Activated CD8-positive, alpha-beta T cell treated with anti-CD3 and anti-CD28 coated beads for 36 hours (primary cell): ENCODE measurements at places on chromosomes 4 and X. TPM values are rescaled to one million over a fixed set of nuclear protein-coding genes. Genes with fewer than 3 reads are reported as not detected.
A peak's percentile ranks its signal among the peaks of the same experiment; 100 is the strongest.

Gene PTTG2
- total RNA-seq, result not detected

DNA sequence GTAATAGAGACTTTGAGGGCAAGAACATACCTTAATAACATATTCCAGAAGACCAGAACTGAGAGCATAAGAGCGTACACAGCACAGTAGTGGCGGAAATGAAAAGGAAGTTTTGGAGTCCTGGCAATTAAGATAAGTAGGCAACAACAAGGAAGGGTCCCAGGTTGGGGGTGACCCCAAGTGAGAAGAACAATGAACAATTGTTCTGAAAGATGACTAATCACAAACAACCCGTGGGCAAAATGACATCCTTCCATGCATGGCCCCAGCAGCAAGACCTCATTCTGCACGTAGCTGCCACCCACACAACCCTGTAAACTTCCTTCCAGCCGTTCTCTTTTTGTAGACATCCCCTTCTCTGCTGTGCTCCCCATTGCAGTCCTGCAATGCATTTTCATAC, 384.4 kb upstream of the PABPC4L start:
- DNase-seq, result peak; percentile 16

GRCh38 chr4:244471-244870, 60.8 kb downstream of the ZNF732 start:
- DNase-seq, result peak; percentile 69

Gene EDNRA
- total RNA-seq, result not detected

DNA sequence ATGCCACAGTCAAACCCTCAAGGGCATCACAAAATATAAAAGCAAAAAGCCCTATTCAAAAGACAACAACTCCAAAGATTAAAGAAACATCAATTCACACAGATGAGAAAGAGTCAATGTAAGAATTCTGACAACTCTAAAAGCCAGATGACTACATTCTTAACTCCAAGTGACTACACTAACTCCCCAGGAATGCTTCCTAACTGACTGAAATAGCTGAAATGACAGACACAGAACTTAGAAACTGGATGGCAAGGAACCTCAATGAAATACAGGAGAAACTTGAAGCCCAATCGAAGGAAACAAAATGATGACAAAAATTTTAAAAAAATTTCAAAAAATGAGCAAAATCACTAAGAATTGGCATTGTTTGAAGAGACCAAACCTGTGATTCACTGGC, 1047.6 kb upstream of the PCDH10 start:
- no peak for DNase-seq
